ENCODE measurements at places on chromosomes 13 and 19. TPM values are rescaled to one million over a fixed set of nuclear protein-coding genes. Genes with fewer than 3 reads are reported as not detected.

The FFAR1 gene
- polyA plus RNA-seq: 0.87 TPM

The ZNF492 gene
- polyA plus RNA-seq: 3.3 TPM

The ZNF540 gene
- polyA plus RNA-seq: 2.9 TPM

The MPND gene
- 36.6 TPM for polyA plus RNA-seq

The FCAR gene
- polyA plus RNA-seq: 0.38 TPM

The FGF22 gene
- polyA plus RNA-seq: 0.88 TPM

The PRSS57 gene
- polyA plus RNA-seq: 0.13 TPM

The KBTBD7 gene
- 20.2 TPM for polyA plus RNA-seq

DNA sequence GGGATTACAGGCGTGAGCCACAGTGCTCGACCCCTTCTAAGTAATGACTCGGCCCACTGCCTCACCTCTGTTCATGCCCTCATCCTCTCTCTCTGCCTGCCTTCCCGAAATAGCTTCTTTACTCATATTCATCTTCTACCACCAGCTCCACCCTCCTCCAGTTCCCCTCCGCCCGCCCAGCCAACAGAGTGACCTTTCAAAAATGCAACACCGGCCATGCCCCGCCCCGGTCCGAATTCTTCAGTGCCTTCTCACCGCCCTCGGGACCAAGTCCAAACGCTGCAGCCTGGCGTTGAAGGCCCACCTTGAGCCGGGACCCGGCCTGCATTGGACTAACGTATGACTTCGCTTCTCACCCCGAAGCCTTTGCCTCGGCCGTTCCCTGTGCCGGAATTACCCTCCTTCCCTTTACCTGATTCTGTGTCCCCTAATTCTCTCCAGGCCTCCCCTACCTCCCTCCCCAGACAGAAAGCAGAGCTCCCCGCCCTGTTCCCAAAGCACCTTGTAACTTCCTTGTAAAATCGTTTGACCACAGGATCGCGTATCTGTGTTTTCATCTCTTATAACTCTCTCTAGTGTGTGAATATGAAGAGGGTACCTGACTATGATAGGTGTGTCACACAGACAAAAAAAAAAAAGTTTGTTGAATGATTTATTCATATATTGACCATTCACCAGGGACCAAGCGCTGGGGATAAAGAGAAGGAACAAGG, 8.1 kb upstream of the MUC16 start:
- no peak for DNase-seq

DNA sequence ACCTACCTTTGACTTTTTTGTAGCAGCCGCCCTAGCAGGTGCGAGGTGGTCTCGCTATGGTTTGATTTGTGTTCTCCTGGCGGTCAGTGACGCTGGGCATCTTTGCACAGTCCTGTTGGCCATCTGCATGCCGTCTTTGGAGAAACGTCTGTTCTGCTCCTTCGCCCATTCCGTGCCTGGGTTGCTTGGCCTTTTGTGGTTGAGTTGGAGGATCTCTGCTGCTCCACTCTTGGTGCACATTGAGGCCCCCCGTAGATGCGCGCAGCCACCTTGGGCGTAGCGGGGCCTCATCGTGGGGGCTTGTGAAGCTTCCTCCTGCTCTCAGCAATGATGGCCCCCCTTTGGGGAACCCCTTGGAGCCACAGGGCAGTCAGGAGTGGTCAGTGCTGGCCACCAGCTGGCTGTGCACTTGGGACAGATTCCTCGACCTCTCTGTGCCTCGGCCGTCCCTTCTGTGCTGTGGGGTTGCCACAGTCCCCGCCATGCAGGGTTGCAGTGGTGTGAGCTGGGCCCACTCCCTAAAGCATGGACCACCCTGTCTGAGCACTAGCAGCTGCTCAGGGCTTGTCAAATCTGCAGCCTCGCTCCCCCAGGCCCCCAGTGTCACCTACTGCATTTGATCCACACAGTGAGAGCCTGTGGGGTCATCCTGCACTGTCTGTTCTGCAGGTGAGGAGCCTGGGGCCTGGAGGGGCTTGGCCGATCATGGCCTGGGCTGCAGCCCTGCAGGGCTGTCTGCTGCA, 170.8 kb downstream of the KDM4B start:
- DNase-seq: no peak

GRCh38 chr13:97074618-97075017, 80.3 kb upstream of the OXGR1 start:
- DNase-seq: no peak

GRCh38 chr13:26075498-26075897, 23.7 kb upstream of the SHISA2 start:
- DNase-seq: no peak

DNA sequence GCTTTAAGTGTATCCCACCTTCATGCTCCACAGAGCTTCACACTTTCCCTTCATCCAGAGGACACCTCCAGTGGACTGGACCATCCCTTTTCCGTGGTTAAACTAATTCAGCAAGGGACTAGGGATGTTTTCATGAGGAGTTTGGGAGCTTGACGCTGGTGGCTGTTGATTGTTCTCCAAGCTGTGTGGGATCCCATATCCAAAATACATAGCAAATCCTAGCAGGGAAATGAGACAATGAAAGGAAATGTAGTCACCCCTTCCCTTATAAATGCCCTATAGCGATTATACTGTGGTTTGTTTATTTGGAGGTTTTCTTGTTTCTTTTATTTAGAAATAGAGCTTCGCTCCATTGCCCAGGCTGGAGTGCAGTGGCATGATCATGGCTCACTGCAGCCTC, 31.6 kb upstream of the DPRX start:
- DNase-seq: no peak

GRCh38 chr13:109389456-109389855, 396.9 kb downstream of the IRS2 start:
- no peak for DNase-seq

- no peak for DNase-seq
These were observed 328.1 kb downstream of the MYO16 start for GRCh38 chr13:108957369-108958012.

DNA sequence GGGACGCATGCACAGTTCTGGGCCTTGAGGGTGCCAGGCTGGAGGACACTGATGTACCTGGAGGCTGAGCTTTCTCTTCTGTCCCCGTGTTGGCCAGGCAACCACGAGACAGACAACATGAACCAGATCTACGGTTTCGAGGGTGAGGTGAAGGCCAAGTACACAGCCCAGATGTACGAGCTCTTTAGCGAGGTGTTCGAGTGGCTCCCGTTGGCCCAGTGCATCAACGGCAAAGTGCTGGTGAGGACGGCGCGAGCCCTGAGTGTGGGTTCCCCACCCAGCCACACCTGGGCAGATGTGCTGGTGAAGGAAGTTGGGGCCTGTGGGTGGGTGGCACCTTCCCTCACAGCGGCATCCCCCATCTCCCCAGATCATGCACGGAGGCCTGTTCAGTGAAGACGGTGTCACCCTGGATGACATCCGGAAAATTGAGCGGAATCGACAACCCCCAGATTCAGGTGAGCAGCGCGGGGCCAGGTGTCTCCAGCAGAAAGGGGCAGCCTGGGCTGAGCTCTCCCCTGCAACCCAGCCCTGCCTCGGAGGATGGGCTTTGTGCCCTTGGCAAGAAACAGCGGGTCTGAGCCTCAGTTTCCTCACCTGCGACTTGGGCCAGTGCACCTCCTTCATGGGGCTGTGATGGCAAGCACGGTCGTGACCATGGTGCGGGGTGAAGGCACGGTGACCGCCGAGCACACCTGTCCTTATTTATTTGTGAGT, 26.2 kb downstream of the CCDC8 start:
- no peak for DNase-seq

- no peak for DNase-seq
These were observed 605 bp downstream of the CAPNS1 start for GRCh38 chr19:36140304-36141038.

- DNase-seq: no peak
These were observed 591 bp downstream of the ZNF823 start for GRCh38 chr19:11737964-11738745.

DNA sequence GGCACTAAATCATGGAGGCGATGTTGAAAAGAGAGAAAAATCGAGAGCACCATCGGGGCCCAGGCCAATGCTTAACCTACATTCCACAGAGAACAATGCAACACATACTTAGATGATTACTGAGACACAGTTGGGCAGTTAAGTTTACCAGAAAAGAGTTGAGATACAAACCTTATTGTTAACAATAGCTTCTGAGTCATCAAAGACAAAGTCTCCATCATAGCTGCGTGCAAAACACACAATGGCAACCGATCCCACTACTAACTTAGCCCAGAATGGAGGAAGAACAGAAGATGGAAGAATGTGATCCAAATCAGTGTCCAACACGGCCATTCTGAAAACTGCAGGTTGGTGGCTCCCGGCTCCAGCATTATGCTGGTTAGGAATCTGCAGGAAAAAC, 6.2 kb downstream of the TMTC4 start:
- DNase-seq: no peak

DNA sequence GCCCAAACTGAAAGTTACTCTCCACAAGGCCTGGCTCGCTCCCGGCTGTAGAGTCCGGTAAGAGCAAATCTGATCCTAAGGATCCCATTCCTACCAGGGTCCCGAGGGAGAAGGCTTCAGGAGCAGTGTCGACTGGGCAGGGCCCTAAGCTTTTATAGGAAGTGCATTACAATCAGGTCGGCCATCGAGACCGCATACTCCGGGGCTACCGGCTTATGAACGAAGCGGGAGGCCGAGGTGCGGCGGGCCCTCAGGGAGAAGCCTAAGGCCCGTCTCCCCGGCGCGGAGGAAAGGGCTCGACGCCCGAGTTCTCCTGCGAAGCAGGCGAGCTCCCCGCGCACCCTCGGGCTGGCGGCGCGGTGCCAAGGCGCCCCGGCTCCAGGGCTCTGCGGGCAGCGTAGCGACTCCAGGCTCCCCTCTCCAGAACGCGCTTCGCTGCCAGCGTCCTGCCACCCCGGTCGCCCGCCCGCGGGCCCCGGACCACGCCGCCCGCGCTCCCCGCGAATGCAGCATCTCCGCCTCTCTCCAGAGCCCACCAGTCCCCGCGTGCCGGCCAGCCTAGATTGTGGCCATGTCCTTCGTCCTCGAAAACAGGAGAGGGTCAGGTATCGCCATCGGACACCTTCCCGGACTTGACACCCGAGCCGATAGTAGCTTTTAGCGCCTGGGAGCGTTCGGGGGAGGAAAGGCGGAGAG, 1.4 kb downstream of the EFNB2 start:
- no peak for DNase-seq

- no peak for DNase-seq
These were observed 14.7 kb upstream of the EVI5L start for GRCh38 chr19:7815325-7815724.

- DNase-seq: no peak
These were observed 37.5 kb upstream of the CEACAM20 start for GRCh38 chr19:44566984-44567383.

DNA sequence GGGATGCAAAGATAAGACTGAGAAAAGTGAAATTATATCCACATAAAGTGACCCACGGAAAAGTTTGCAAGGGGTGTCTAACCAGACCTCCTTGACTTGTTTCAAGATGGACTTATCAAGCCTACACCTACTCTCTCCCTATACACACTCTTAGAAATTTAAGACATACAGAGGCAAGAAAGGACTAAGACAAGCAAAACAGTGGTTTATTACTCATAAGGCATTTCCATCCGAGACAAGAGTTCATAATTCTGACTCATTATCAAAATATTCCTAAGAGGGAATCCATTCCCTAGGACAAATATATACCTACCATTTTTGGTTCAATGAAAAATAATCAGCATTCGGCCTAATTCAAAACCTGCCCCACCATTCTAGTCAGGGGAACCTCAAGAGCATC, 232.6 kb upstream of the GPC6 start:
- DNase-seq: no peak

DNA sequence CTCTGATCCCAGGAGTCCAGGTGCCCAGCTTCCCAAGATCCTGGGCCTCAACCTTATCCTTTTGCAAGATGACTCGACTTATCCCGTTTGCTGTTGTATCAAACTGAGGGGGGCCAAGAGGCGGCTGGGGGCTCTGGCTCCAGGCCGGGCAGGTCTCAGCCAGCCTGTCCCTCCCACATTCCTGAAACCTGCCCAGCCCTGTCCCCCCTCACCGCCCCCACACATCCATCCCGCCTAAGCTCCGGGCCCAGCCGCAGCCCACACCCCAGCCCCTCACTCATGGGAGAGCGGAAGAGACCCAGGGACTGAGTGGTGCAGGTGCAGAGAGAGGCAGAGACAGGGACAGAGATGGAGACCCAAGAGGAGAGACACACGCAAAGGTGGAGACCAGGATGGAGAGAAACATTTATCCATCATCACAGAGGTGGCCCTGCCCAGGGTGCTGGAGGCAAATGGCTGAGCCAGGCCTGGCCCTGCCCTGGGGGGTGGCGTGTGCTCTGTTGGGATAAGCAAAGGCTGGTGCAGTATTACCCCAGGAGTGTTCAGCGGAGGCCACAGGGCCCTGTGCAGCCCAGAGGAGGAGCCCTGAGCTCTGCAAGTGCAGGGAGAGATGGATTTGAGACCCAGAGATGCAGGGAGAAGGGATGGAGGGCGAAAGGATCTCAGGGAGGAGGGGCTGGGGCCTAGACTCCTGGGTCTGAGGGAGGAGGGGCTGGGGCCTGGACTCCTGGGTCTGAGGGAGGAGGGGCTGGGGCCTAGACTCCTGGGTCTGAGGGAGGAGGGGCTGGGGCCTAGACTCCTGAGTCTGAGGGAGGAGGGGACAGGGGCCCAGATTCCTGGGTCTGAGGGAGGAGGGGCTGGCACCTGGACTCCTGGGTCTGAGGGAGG, 1.6 kb downstream of the BCAM start:
- DNase-seq: no peak

DNA sequence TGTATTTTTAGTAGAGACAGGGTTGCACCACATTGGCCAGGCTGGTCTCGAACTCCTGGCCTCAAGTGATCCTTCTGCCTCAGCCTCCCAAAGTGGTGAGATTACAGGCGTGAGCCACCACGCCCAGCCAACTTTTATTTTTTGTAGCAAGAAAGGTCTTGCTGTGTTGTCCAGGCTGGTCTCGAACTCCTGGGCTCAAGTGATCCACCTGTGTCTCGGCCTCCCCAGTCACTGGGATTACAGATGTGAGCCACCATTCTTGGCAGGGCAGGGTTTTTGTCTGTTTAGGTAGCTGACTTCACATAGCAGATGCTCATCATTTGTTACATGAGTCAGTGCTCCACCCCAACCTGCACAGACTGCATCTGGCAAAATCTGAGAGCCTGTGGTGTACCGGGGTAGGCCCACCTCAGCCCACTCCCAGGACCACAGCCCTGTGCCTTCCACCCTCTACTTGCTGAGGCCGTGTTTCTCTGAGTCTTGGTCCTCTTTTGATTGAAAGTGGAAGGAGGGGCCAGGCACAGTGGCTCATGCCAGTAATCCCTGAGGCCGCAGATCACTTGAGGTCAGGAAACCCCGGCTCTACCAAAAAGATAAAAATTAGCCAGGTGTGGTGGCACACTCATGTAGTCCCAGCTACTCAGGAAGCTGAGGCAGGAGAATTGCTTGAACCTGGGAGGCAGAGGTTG, 4.2 kb upstream of the TNPO2 start:
- no peak for DNase-seq

Data from left renal cortex interstitium (tissue), 4 donors.